Stimulated activated naive CD4-positive, alpha-beta T cell treated with Interleukin-2 at 50 U/mL for 16 hours (primary cell): ENCODE measurements at places on chromosomes 7 and 10.

GRCh38 chr7:129245533-129245932 lies 20.7 kb downstream of the AHCYL2 start:
- DNase-seq = no peak

DNA sequence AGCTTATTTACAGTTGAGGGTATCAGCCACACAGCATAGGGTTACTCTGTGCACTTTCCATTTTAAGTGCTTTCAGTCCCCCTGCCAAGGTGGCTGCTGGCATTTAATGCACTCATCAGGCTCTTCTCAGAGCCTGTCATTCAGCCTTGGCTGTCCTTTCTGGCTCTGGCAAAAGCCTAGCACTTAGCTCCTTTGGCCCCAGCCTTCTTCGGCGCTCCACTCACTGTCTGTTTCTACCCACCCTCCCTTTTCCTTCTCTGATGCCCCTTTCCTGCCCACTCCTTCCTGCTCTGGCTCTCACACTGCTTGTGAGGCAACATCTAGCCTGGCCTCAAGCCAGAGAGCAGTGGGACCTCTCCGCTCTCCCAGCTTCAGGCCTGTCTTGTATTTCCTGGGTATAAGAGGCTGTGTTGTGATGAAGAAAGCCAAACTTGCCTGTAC lies 60.2 kb downstream of the WIPF3 start:
- DNase-seq = no peak

DNA sequence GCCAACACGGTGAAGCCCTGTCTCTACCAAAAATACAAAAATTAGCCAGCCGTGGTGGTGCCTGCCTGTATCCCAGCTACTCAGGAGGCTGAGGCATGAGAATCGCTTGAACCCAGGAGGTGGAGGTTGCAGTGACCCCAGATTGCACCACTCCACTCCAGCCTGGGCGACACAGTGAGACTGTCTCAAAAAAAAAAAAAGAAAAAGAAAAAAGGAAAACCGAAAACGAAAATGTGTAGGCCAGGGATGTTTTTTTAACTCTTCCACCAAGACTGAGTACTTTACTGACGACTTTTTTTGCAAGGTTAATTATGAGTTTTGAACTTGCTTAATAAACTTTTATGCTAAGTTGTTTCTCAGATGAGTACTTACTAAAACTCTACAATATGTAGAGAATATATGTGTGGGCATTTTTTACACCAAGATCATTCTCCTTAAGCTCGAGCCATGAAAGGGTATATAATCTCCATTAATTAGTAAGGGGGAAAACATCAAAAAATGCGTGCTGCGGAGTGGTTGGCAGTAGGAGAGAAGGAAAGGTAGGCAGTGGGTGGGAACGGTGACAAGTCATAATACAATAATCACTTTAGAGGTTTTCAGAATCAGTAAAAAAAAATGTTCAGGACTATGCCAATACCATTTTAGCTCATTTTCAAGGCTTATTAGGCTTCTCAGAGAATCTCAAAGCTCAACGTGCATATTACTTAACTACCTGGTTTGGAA lies 8.6 kb upstream of the ADRB1 start:
- no peak for DNase-seq

GRCh38 chr10:35027567-35027966 lies 62.6 kb downstream of the CUL2 start:
- DNase-seq = no peak

DNA sequence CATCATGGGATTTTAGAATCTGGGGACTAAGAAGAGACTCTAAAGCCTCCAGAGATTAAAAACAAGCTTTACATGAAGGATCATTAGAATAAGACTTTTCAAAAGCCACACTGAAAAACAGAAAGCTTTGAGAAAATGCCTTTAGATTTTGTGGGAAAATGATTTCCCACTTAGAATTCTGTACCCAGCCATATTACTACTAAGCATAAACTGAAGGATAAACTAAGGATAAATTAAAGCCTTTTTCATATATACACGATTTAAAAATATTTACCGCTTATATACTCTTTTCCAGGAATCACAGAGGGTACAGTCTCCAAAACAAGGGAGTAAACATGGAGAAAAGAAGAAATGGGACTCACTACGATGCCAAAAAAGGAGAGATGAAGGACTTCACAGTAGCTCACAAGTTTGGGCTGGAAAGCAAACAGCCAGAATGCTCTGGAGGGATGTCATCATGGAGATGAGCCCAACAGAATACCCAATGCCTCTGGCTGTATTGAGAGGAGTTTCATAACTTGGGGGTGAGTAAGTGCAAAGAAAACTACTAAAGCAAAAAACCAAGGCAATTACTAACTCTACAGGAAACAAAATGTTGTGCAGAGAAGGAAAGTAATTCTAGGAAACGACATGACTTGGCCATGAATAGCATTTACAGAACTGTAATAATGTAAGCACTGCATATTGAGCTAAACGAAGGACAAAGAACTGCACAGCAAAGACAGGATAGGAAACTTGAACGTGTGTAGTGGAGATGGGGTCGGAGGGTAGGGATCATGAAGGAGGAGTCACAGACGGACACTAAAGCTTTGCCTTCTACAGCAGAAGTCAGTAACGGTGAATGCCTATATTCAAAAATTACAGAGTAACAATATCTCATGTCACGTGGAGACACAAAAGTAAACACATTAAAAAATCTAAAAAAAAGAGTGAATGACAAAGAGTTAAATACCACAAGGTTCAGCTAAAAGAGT lies 61.4 kb upstream of the ASAH2 start:
- no peak for DNase-seq

GRCh38 chr7:88106434-88106833 lies 113.4 kb downstream of the SRI start:
- DNase-seq = no peak

GRCh38 chr7:27808626-27809025 lies 68.7 kb downstream of the TAX1BP1 start:
- DNase-seq = no peak

GRCh38 chr10:25683344-25683743 lies 250.7 kb upstream of the MYO3A start:
- no peak for DNase-seq

DNA sequence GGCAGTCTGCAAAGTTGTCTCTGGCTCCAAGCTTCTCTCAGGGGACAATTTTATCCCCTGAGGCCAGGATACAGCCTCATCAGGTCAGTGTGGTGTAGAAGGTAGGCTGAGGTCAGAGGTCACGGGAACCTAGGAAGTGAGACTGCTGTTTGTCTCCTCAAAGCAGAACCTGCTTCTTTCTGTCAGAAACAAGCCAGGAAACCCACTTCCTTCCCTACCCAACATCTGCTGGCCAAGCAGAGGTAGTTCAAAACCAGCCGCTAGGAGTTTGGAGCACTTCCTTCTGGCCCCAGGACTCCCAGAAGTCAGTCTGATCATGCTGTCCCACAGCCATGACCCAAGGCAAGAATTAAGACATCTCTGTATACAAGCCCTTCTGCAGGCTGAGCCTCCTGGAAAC lies 12.2 kb downstream of the CLRN3 start:
- DNase-seq = no peak

DNA sequence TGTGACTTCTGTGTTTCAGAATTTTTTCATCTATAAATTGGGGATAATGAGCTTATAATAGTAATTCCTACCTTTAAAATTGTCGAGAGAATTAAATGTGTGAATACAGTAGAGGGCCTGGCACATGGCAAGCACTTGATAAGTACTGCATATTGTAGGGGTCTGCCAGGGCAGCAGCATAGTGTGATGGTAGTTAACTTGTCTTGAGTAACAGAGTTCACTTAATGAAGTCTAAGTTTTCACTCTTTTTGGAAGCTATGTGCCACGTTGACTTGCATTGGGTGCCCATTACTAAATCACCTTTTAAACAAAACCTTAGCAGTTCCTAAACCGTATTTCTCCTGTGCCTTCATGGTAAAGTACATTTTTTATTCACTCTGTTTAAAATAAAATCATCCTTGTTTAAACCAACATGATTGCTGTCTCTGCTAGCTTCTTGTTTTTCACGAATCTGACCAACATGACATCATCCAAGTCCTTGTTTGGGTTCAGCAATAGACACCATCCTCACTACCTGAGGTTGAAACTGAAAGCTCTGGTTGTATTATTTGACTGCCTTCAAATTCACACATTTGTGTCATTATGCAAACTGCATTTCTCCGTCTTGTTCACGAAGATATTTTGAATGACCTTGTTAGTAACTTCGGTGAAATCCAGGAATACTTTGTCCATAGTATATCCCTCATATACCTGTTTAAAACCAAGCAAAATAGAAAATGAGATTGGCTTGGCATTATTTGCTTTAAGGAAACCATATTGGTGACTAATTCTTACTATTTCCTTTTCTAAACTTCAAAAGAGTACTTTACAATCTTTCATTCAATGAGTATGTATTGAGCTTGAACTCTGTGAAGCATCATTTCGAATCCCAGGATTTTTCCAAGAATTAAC lies 340.2 kb downstream of the SUGCT start:
- no peak for DNase-seq

- DNase-seq = no peak
These were observed 32.7 kb upstream of the ZNF438 start for GRCh38 chr10:31064348-31064747.

DNA sequence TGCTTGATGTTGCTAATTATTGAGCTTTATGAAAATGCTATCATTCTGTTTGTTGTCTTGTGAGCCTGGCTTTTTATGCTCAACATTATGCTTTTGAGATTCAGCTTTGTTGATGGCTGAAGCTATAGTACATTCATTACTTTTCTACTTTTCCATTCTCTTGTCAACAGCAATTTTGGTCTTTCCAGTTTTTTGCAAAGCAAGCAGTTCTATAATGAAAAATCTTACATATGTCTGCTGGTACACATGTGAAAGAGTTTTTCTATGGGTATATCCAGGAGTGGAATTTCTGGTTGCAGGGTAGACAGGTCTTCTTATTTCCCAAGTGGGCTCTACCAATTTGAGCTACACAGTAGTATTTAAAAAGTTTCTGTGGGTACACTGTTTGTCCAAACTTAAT lies 36.8 kb downstream of the SLC35B4 start:
- DNase-seq = no peak

GRCh38 chr7:137953043-137953664 lies 48.7 kb downstream of the CREB3L2 start:
- no peak for DNase-seq

GRCh38 chr10:128932071-128932820 lies 534.8 kb upstream of the MGMT start:
- no peak for DNase-seq

DNA sequence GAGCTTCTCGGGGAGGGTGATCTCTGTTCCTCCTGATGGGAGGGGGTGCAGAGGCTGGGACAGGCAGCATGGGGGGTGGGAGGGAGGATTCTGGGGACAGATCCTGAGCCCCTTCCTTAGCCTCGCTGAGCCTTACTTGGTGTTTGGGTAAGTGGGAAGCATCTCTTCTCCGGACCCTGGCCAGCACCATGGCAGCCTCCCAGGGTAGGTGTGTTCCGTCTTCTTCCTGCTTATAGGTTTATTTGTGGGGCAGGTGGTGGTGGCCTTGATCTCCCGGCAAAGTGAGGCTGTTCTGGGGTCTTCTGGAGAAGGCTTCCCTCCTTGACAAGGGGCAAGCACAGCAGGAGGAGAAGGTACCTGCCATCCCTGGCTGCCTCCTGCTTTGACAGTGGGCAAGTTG lies 226.9 kb downstream of the GLRX3 start:
- no peak for DNase-seq

DNA sequence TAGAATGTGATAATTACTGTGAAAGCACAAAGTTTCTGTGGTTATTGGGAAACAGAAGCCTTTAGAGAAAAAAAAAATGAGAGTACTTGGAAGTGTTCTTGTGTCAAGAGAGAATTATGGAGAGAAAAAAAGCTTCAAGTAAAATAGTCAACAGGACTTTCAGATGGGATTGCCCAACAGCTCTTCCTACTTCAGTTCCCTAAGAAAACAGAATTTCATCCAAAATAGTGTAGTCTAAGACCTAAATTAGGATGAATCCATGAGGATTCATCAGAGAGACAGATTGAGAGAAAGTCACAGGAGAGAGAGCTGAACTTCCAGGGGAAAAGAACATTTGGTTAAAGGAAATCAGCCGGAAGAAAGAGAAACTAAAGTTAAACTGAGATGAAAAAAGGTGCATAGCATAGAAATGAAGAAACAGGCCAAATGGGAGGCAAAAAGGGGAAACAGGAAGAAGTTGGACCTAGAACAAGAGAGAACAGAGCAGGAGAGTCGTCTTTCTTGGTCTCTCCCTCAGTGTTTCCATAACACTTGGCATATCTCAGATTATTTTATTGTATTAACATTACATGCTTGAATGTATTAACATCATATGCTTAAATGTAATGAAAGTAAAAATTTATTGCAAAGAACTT lies 2.5 kb downstream of the SCIN start:
- DNase-seq = no peak
